ENCODE measurements at places on chromosomes 3 and 15.

GRCh38 chr3:8371085-8371551 is 130.5 kb upstream of the LMCD1 start:
- DNase-seq: no peak

DNA sequence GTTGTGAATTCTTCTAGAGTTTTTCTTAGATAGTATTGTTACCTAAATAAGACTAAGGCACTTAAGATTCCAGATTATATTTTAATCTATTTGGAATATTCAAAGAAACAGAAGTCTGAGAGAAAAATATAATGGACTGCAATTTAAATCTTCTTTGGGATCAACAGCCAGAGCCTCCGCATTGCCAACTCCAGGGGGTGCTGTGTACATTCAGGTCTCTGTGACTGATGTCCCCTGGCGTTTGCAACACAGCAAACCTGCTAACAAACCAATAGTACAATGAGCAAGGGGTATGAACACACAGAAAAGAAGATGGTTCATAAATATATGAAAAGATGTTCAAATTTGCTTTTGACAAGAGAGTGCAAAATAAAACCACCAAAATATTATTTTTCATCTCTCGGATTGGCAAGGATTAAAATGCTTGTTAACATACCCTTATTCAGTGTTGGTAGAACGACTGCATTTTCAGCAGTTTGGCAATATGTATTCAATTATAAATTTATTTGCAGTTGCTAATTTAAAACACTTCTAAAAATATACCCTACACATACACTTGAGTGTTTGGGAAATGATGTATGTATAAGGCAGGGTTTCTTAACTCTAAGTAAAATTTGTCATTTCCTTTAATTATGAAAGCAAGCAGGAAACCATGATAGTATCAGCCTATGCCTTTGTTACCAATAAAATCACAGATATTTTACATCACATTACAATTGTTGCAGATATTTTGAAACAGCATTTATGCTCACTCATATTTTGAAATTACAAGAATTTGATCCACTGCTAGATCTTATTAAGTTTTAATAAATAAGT is 16.1 kb upstream of the TM4SF1 start:
- DNase-seq: peak; percentile 79

GRCh38 chr15:87881026-87881425 is 375.5 kb downstream of the NTRK3 start:
- no peak for DNase-seq

DNA sequence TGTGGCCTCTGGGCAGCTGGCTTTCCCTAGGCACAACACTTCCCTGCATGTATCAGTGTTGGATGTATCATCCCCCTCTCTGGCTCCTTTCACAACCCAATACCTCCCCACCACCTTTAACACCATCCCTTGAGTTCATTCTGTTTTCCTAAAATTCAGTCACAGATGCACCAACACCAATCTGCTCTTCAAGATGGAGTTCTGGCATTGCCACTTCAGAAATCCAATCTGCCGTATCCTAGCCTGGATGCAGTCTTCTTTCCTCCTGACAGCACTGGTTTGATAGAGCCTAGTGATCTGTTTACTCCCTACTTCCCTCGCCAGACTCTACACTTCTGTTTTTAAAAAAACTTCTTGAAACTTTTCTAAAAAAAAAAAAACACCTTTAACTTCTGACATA is 21.7 kb downstream of the PXYLP1 start:
- no peak for DNase-seq
